ENCODE measurements at places on chromosomes 2 and 18.

GRCh38 chr2:100935372-100935752 lies 66.7 kb upstream of the RPL31 start:
- DNase-seq, result peak; percentile 39

DNA sequence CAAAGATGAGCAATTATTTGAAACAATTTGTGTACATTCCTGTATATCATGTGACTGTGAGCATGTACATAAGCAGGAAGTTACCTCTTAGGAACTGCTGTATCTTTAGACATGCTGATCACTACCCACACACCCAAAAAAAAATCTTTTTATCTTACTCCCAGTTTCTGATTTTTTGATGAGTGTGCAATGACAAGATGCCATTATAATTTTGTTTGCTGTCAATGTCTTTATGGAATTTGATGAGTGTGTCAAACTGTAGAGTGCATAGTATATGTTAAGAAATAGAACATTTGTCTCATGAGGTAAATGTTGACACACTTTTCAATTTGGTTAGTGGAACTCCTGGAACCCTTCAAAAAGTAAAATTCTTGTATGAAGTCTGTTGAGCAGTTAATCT lies 84.0 kb upstream of the TMEFF2 start:
- no peak for DNase-seq

- peak; percentile 16 for DNase-seq
These were observed 602 bp downstream of the SNX17 start for GRCh38 chr2:27370816-27371620.

DNA sequence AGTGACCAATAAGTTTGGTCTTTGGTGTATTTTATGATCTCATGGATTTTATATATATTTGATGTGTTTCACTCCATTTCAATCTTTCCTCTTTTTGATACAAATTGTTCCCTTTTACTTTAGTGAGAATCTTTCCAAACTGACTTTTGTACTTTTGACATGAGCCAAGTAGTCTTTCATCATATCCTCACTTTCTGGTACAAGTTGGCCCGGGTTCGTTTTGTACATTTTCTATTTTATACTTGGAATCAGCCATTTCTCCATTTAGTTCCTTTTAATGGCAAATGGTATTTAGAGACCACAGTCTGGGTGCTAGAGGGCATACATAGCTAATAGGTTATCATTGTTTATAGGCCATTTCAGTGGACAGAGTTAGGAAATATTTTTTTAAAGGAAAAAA lies 147.9 kb upstream of the MYO3B start:
- DNase-seq, result no peak

GRCh38 chr18:32368991-32369390 lies 101.7 kb downstream of the GAREM1 start:
- DNase-seq, result no peak

GRCh38 chr18:38427736-38428135 lies 862.1 kb upstream of the CELF4 start:
- no peak for DNase-seq

GRCh38 chr2:52886556-52886955 lies 881.0 kb upstream of the CHAC2 start:
- DNase-seq, result no peak

GRCh38 chr2:40202798-40203400 lies 249.0 kb downstream of the SLC8A1 start:
- DNase-seq, result peak; percentile 70

DNA sequence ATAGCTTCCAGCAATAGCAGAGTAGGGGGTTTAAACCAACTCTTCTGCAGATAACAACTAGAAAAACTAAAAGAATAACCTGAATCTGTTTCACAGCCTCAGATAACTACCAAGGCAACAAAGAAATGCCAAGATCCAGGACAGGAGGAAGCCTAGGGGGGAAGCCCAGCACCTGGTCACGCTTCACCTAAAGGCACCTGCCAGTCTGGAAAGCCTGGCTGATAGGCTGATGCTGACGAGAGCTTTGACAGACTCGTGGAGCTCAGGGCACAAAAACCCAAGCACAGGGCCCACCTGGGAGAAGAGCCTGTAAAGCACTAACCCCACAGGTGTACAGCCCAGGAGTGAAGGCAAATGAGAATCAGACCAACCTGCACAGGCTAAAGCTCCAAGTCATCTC lies 22.6 kb downstream of the EIPR1 start:
- DNase-seq, result no peak

GRCh38 chr2:40558761-40559160 lies 106.9 kb upstream of the SLC8A1 start:
- DNase-seq, result no peak

GRCh38 chr2:162890690-162891311 lies 52.2 kb upstream of the KCNH7 start:
- peak; percentile 15 for DNase-seq

- DNase-seq, result no peak
These were observed 56.9 kb downstream of the FBXO11 start for GRCh38 chr2:47849368-47849767.

- no peak for DNase-seq
These were observed 33.5 kb upstream of the SELENOI start for GRCh38 chr2:26312471-26312870.

DNA sequence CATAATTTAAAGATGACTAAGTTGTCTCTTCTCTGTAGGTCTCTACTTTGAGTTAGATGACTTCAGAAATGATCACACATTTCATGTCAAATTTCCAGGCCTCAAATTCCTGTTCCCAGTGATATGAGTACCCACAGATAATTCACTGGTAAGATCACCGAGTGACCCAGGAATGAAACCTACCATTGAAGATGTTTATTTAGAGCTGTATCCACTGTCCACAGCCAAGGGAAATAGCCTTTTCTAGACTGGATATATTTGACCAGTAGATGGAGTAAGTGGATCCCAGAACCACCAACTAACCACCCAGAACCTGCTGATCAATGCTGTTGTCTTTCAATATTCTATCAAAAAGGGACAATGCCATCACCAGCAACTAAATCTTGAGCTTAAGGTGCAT lies 238.8 kb downstream of the SLC8A1 start:
- DNase-seq, result peak; percentile 78

DNA sequence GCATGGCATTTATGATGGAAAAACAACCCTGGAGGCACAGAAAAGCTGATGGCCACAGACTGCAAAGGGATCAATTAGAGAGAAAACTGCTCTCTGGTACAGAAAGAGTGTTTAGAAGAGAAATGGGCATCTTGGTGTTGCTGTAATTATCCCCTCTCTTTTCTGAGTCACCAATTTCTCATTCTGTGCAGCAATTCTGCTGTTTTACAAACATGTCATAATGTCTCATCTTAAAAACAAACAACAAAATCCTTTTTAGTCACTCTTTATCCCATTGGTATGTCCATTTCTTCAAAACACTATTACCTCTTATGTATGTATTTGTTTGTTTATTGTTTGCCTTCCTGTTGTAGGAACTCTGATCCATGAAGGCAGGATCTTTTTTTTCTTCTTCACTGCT lies 73.9 kb upstream of the HK2 start:
- DNase-seq, result no peak

GRCh38 chr2:7692657-7693161 lies 775.5 kb downstream of the RNF144A start:
- peak; percentile 95 for DNase-seq

GRCh38 chr18:2916184-2916583 lies 69.4 kb downstream of the EMILIN2 start:
- no peak for DNase-seq

GRCh38 chr2:60759654-60760053 lies 3.6 kb downstream of the PAPOLG start:
- no peak for DNase-seq

DNA sequence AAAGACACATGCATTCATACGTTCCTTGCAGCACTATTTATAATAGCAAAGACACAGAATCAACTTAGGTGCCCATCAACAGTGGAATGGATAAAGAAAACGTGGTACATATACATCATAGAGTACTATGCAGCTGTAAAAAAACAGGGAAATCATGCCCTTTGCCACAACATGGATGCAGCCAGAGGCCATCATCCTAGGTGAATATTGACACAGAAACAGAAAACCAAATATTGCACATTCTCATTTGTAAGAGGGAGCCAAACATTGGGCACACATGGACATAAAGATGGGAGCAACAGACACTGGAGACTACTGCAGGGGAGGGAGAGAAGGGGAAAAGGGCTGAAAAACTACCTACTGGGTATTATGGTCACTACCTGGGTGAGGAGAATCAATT lies 73.5 kb downstream of the SESTD1 start:
- no peak for DNase-seq

- peak; percentile 37 for DNase-seq
These were observed 159.8 kb downstream of the METTL4 start for GRCh38 chr18:2411381-2411960.

- no peak for DNase-seq
These were observed 79.8 kb upstream of the FZD7 start for GRCh38 chr2:201953880-201954279.

DNA sequence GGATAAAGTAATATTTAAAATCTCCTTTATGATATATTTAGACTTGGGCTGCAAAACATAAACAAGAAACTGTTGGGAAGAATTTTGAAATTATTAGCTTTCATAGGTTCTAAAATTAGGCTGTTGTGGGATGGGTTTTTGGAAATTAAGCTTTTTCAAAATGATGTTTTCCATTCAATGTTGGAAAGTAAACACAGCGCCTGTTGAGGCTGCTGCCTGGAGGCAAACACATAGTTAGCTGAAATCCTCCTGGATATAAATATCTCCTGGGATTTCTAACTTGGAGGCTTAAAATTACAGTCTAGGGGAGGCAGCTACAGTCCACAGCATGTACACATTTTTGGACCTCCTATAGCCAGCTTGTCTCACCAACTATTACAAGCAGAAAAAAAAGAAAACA lies 197.3 kb downstream of the DCC start:
- DNase-seq, result no peak

GRCh38 chr2:152486737-152487400 lies 151.9 kb downstream of the FMNL2 start:
- DNase-seq, result no peak

- DNase-seq, result no peak
These were observed 295.9 kb downstream of the ERBB4 start for GRCh38 chr2:212242724-212243123.

GRCh38 chr18:2882201-2882600 lies 35.4 kb downstream of the EMILIN2 start:
- no peak for DNase-seq

DNA sequence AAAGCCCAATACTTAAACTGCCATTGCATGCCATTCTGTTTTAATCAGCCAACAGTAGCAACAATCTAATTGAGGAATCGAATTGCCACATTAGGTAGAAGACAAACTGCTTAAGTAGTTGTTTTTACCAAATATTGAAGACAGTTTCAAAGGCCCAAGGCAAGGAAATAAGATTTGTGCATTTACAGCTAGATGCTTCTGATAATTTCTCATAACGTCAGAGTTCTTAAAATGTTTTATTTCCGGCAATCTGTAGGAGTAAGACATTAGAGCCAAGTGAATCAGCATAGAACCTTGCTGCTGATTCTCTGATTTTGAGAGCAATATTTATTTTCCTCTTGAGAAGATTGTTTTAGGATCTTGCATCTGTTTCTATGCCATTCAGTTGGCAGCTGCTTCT lies 174.3 kb downstream of the RBM43 start:
- DNase-seq, result no peak

DNA sequence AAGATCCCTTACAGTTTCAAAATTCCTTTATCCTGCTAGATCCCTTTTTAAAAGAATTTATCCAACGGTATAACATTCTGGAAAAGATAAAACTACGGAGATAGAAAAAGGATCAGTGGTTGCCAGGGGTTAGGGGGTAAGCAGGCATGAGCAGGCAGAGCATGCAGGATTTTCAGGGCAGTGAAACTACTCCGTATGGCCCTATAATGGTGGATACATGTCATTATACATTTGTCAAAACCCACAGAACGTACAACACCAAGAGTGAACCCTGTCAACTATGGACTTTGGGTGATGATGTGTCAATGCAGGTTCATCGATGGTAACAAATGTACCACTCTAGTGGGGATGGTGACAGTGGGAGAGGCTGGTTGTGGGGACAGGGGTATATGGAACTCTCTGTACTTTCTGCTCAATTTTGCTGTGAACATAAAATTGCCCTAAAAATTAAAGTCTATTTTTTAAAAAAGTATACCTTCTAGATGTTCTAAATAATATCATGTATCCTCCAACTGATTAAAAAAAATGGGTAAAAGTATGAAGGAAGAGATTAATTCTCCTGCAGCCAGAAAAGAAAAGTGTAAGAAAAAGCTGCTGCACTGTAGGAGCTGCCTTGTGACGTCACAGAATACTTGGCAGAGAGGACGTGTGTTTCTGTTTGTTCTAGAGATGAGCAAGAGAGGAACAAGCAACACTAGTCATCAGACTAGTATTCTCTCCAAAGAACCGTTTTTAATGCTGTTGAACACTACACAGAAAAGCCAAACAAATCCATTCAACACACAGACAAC lies 23.6 kb downstream of the ANKRD44 start:
- peak; percentile 74 for DNase-seq

GRCh38 chr18:57915865-57916582 lies 112.9 kb upstream of the ATP8B1 start:
- no peak for DNase-seq

DNA sequence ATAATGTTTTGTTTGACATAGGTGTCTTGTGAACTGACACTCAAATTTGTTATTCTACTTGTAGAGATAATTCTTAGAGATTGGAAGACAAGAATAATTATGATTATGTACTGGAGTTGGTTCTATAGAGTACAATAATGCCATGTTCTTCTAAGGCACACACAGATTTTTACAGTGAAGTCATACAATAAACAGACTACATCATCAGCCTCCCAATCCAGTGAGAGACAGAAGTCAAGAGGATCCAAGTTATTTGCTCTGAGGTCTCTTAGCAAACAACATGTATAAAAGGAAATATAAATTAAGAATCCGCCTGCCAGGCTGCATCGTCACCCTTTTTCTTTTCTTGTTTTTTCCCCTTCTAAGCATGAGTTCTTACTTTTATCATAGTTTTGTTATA lies 613.5 kb upstream of the SETBP1 start:
- no peak for DNase-seq

DNA sequence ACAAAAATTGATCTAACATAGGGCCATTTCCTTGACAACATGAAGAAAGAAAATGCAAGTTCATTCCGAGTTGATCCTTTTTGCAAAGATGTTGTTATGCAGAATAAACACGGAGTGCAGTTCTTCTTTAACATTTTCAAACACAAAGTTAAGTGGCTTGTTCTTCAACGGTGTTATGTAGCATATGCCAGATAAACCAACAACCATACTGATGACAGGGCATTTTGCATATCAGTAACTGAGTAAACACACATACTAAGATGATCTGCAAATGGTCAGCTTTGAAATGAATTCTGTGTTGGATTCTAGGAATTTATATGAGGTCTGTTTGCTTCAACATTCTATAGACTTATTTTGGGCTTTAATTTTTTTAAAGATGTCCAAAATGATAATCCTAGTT lies 266.4 kb downstream of the GPD2 start:
- no peak for DNase-seq

DNA sequence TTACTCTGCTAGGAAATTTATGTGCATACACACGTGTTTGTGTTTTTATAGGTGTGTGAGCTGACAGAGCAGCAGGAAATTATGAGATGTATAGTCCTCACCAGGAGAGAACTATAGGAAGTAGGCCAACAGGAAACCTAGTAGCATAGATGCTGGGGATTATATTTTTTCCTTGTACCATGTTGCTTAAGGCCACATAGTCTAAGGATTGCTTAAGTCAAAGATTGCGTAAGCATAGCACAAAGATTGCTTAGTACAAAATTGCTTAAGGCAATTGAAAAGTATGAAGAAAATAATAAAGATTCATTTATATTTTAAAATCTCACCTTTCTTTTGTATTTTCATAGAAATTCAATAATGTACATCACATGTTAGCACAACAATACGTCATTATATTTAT lies 18.7 kb upstream of the CCDC102B start:
- no peak for DNase-seq

- DNase-seq, result no peak
These were observed 89.7 kb upstream of the RNF152 start for GRCh38 chr18:61982475-61982874.

All from GM04503 (cell line).